ENCODE measurements at places on chromosomes 5 and 9.

GRCh38 chr5:163565492-163565891 lies 60.1 kb downstream of the MAT2B start:
- H3K27me3 ChIP-seq: peaks cover 57% of the 10 kb centered on the region
- H3K27ac ChIP-seq: no peak overlapping the region
- H3K4me3 ChIP-seq: peak overlapping the region; percentile 73
- H3K4me1 ChIP-seq: peaks cover 19% of the 10 kb centered on the region
- no peak for DNase-seq

GRCh38 chr5:148398698-148399121 lies 15.0 kb downstream of the FBXO38 start:
- no peak overlapping the region for H3K4me3 ChIP-seq
- peaks cover 26% of the 10 kb centered on the region for H3K4me1 ChIP-seq
- no peaks in the 10 kb centered on the region for H3K27me3 ChIP-seq
- peaks cover 67% of the 10 kb centered on the region for H3K36me3 ChIP-seq
- H3K27ac ChIP-seq: no peak overlapping the region

- no peaks in the 10 kb centered on the region for H3K4me1 ChIP-seq
- H3K4me3 ChIP-seq: no peak overlapping the region
- no peaks in the 10 kb centered on the region for H3K27me3 ChIP-seq
- no peaks in the 10 kb centered on the region for H3K36me3 ChIP-seq
Measured at GRCh38 chr5:22590677-22591268, 262.4 kb downstream of the CDH12 start.

DNA sequence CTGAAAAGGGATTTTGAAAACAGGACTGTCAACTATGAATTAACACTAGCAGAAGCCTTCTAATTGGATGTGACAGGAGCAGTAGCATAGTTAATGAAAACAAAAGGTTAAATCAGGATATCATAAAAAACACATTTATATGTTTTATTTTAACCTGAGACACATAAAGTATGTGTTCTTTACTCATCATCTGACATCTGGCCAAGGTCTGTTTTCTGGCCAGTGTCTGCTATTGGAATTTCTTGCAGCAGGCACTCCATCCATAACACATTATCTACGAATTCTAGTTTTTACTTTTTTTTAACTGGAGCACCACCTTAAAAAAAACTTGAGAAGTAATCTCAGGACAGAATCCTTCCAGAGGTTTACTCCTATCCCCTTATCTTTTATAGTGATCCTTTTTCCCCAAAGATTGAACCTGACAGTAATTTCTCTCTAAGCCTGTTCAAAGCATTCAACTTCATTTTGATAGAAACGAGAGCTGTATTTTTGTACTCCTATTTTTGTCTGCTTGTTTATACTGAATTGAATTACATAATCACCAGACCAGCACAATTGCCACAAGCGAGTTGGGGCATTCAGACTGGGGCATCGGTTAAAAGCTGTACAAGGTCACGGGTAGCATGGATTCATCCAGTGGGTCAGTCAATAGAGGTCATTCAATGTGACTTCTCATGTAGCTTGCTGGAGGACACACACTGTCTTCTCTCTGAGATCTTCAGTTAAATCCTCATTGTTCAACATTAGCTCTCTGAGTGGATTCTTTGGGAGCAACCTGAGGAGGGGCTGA lies 205.6 kb upstream of the CLINT1 start:
- H3K27me3 ChIP-seq: peaks cover 9% of the 10 kb centered on the region
- DNase-seq: no peak
- H3K36me3 ChIP-seq: no peaks in the 10 kb centered on the region

GRCh38 chr5:53366245-53366644 lies 114.2 kb upstream of the FST start:
- no peaks in the 10 kb centered on the region for H3K4me1 ChIP-seq
- DNase-seq: no peak
- no peak overlapping the region for H3K27ac ChIP-seq
- H3K27me3 ChIP-seq: no peaks in the 10 kb centered on the region
- no peaks in the 10 kb centered on the region for H3K36me3 ChIP-seq

DNA sequence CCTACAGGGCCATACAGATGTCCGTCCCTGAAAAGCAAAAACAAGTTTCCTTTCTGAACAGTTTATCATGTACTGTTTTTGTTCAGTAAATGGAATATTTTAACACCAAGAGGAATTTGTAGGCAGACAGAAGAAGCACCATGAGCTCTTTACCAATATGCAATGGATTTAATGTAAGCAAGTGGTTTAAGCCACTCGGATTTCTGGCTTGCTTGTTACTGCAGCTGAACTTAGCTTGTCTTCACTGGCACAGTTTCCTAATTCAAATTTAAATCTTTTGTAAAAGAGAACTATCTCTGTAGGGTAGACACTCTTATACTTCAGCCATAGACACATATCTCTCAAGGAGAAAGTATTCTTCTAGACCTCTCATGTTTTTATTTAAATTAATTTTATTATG lies 12.7 kb upstream of the EBF1 start:
- no peak overlapping the region for H3K4me3 ChIP-seq
- no peaks in the 10 kb centered on the region for H3K4me1 ChIP-seq
- no peak for DNase-seq
- no peaks in the 10 kb centered on the region for H3K36me3 ChIP-seq
- H3K27me3 ChIP-seq: peaks cover 51% of the 10 kb centered on the region
- no peak overlapping the region for H3K27ac ChIP-seq

DNA sequence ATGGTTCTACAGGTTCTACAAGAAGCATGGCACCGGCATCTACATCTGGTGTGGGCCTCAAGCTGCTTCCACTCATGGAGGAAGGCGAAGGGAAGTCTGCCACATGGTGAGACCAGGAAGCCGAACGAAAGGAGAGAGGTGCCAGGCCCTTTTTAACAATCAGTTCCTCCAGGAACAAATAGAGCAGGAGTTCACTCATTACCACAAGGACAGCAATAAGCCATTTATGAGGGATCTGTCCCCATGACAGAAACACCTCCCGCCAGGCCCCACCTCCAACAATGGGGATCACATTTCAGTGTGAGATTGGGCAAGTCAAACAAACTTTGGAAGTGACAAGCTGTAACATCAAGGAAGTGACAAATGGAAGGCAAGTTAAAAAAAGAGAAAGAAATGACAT lies 95.5 kb upstream of the PTPN3 start:
- no peak overlapping the region for H3K27ac ChIP-seq
- DNase-seq: no peak
- no peaks in the 10 kb centered on the region for H3K36me3 ChIP-seq

- H3K27me3 ChIP-seq: no peaks in the 10 kb centered on the region
- no peaks in the 10 kb centered on the region for H3K36me3 ChIP-seq
- no peak overlapping the region for H3K27ac ChIP-seq
- no peaks in the 10 kb centered on the region for H3K4me1 ChIP-seq
Measured at GRCh38 chr5:161273410-161273809, 273.1 kb downstream of the GABRB2 start.

DNA sequence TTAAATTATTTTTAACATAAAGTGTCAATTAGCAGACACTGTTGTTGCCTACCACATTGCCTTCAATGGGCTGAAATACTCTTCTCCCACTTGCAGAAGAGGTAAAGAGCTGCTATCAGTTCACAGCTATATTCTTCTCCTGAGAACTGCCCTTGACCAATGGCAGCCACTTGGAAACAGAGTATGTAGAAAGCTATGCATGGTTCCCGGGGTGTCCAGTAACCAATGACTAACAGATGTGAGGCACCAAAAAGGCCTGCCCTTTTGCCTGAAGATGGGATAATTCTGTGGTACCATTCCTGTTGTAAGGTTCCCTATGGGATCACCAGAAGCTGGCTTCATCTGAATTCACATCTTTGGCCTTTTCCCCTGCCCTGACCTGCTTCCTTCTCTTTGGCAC lies 181.4 kb upstream of the MAP3K1 start:
- no peak overlapping the region for H3K27ac ChIP-seq
- no peak overlapping the region for H3K4me3 ChIP-seq
- H3K4me1 ChIP-seq: peaks cover 3% of the 10 kb centered on the region

- no peak overlapping the region for H3K4me3 ChIP-seq
- H3K36me3 ChIP-seq: no peaks in the 10 kb centered on the region
- no peaks in the 10 kb centered on the region for H3K4me1 ChIP-seq
- H3K27ac ChIP-seq: no peak overlapping the region
- peaks cover 13% of the 10 kb centered on the region for H3K27me3 ChIP-seq
Measured at GRCh38 chr9:94014920-94015319, 59.8 kb upstream of the BARX1 start.

- H3K4me3 ChIP-seq: no peak overlapping the region
- H3K36me3 ChIP-seq: no peaks in the 10 kb centered on the region
- H3K4me1 ChIP-seq: no peaks in the 10 kb centered on the region
- no peaks in the 10 kb centered on the region for H3K27me3 ChIP-seq
Measured at GRCh38 chr5:1406681-1407640, 38.3 kb downstream of the SLC6A3 start.

GRCh38 chr5:96120120-96120519 lies 158.5 kb upstream of the ELL2 start:
- no peak for DNase-seq
- H3K4me1 ChIP-seq: peaks cover 5% of the 10 kb centered on the region
- no peaks in the 10 kb centered on the region for H3K36me3 ChIP-seq
- no peak overlapping the region for H3K4me3 ChIP-seq
- no peaks in the 10 kb centered on the region for H3K27me3 ChIP-seq

DNA sequence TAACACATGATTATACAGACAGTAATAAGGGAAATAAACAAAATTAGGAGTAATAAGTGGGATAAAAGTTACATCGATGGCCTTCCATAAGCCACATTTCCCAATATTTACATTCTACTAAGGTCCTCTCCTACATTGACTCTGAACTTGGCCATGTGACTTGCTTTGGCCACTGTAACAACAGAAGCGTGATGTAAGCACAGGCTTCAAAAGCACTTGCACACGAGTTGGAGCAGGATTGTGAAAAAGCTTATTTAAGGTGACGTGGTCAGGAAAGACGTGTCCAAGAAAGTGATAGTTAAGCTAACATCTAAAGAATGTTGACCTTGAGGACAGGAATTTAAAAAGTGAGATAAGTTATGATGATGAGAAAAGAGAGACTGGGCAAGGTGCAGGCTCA lies 9.8 kb upstream of the CEMIP2 start:
- H3K4me3 ChIP-seq: no peak overlapping the region
- no peak for DNase-seq
- no peak overlapping the region for H3K27ac ChIP-seq
- no peaks in the 10 kb centered on the region for H3K27me3 ChIP-seq
- no peaks in the 10 kb centered on the region for H3K36me3 ChIP-seq

DNA sequence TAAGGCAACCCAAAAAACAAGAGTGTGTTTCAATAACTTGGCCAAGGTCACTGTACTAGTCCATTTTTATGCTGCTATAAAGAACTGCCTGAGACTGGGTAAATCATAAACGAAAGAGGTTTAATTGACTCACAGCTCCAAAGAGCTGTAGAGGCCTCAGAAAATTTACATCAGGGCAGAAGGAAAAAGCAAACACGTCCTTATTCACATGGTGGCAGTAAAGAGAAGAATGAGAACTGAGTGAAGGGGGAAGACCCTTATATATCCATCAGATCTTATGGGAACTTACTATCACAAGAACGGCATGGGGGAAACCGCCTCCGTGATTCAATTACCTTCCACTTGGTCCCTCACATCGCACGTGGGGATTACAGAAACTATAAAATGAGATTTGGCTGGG lies 64.3 kb upstream of the CAMK4 start:
- peaks cover 9% of the 10 kb centered on the region for H3K4me1 ChIP-seq
- H3K4me3 ChIP-seq: no peak overlapping the region
- H3K36me3 ChIP-seq: no peaks in the 10 kb centered on the region

GRCh38 chr9:70481471-70481870 lies 67.0 kb upstream of the KLF9 start:
- H3K27ac ChIP-seq: no peak overlapping the region
- H3K36me3 ChIP-seq: no peaks in the 10 kb centered on the region
- no peaks in the 10 kb centered on the region for H3K27me3 ChIP-seq
- H3K4me3 ChIP-seq: no peak overlapping the region

DNA sequence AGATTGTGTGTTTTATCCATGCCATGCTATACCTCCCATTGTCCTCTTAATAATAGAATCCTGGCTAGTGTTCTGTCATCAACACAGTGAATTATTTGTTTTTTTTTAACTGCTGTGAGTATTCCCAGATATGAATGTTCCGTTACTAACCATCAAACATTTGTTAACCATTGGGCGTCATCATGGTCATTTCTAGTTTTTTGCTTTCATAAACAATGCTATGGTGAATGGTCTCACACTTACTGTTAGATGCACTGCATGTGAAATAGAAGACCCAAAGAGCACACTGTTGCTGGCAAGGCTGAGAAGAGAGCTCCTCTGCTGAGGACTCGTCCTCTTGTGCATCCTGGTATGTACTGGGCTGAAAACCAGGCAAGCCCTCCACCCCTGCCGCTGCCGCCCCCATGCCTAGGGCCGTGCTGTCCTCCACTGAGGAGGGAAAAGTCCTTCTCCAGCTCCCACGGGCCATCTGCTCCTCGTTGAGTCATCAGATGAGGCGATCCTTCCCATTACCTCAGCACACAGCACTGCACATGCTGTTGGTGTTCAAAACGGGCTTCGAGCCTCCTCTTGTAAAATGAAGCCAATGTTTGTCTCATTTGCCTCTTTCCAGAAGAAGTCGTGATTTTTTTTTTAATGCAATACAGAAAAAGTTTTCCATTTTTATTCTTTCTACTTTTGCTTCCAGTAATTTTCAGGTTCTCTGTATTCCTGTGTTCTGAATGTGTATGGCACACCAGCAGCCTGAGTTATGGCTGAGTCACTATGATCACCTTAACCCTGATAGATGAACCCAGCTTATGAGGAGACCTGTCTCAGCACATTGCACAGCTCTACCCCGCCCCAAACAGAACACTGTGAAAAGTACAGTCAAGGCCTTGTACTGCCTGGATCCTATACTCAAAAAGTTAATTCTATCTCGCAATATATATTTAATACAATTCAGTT lies 219.0 kb downstream of the AOPEP start:
- H3K27ac ChIP-seq: no peak overlapping the region
- H3K4me3 ChIP-seq: no peak overlapping the region
- H3K36me3 ChIP-seq: no peaks in the 10 kb centered on the region
- H3K4me1 ChIP-seq: peaks cover 3% of the 10 kb centered on the region
- DNase-seq: no peak

GRCh38 chr5:176620333-176620981 lies 9.9 kb downstream of the SNCB start:
- peaks cover 7% of the 10 kb centered on the region for H3K4me1 ChIP-seq
- no peak overlapping the region for H3K27ac ChIP-seq
- H3K27me3 ChIP-seq: peaks cover 69% of the 10 kb centered on the region
- peaks cover 1% of the 10 kb centered on the region for H3K36me3 ChIP-seq

DNA sequence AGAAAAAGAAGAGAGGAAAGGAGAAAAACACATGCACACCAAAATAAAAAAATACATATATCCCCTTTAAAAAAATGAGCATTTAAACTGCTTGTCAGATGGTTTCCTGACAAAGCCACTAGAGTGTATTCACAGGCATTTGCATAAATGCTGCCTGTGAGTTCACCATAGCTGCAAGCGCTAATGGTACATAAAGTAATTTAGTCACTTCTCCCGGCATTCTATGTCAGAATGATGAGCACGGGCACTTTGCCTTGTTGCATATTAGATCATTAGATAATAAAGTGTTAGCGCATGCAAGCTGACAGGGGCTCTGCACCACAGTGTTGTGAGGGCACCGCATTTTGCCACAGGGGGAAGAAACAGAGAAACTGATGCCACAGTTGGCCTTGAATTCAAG lies 280.6 kb downstream of the EBF1 start:
- peaks cover 11% of the 10 kb centered on the region for H3K36me3 ChIP-seq
- H3K27ac ChIP-seq: no peak overlapping the region
- no peak for DNase-seq
- peaks cover 32% of the 10 kb centered on the region for H3K4me1 ChIP-seq

- peak overlapping the region; percentile 89 for H3K27ac ChIP-seq
- peaks cover 36% of the 10 kb centered on the region for H3K36me3 ChIP-seq
- peaks cover 35% of the 10 kb centered on the region for H3K4me1 ChIP-seq
- DNase-seq: no peak
- no peaks in the 10 kb centered on the region for H3K27me3 ChIP-seq
- H3K4me3 ChIP-seq: peak overlapping the region; percentile 77
Measured at GRCh38 chr5:140569197-140569596, 4.6 kb downstream of the SLC35A4 start.

Data from T-helper 2 cell treated with Interferon-gamma antibody and Interleukin-4, amounts not matched to agents 5 μg/mL and 100 μg/mL, for 36 hours (primary cell).